ENCODE measurements at places on chromosomes 7 and 10.

DNA sequence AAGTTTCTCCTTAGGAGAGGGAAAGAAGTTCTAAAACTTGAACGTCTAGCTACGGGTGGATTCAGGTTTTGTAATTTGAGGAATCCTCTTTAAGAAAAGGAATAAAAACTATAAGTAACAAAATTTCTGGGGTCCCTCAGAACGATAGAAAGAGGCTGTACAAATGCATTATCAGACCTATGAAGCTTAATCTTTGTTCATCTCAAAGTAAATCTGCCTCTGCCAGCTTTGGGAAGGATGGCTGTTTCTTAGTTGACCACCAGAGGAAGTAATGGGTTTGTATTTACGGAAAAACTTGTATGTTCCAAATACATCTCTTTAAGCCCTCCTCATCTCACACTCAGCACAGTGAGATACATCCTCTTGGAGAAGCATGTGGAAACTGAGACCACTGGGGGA lies 864 bp downstream of the PSTK start:
- DNase-seq = no peak

DNA sequence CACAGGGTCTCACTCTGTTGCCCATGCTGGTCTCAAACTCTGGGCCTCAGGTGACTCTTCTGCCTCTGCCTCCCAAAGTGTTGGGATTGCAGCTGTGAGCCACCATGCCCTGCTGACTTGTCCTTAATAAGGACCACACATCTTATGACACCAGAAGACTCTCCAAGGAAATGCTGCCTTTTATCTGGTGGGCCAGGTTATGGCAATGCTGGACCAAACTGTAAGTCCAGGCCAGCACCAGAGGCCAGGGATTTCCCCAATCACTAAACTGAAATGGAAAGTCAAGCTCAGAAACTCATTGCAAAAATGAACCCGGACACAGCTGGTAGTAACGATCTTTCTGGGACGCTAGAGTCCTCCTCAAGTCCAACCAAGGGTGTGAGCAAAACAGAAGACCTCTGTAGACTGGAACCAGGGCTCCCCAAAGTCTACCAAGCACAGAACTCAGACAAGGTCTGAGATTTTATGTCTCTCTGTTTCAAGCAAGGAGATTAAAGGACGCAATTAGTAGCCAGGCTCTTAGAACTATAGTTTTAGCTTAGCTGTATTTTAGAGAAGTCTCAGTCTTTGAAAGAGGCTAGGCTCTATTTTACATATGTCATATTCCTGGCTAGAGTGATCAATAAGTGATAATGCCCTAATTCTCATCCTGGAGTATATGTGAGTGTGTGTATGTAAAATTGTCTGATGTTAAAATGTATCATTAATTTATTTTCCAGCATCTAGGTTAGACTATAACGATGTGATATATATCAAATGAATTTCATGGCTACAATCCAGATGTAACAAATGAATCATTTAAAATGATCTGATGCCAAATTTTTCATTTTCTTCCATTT lies 74.0 kb upstream of the ITGB1 start:
- no peak for DNase-seq

- no peak for DNase-seq
These were observed 81.6 kb downstream of the RSU1 start for GRCh38 chr10:16735671-16736070.

DNA sequence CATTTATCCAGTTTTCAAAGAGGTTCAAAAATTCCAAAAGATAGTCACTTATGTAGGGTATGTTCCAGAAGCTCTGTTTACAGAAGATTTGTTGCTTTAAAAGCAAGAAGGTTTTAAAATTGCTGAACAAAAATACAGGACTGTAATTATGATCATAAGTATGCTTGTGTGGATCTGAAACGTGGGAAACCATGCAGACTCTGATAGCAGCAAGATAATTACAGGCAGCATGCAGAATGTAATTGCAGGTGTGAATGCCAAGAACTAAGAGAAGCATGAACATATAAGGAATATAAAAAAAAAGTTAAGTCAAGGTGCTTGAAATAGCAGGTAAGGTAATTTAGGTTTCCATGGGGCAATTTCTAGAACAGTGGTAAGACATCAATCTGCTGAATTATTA lies 405.7 kb downstream of the ARL4A start:
- no peak for DNase-seq

GRCh38 chr10:72736828-72737220 lies 44.9 kb downstream of the MCU start:
- no peak for DNase-seq

- DNase-seq = no peak
These were observed 499.6 kb upstream of the ADARB2 start for GRCh38 chr10:2236876-2237275.

- DNase-seq = no peak
These were observed 43.7 kb downstream of the HIF1AN start for GRCh38 chr10:100579261-100580090.

DNA sequence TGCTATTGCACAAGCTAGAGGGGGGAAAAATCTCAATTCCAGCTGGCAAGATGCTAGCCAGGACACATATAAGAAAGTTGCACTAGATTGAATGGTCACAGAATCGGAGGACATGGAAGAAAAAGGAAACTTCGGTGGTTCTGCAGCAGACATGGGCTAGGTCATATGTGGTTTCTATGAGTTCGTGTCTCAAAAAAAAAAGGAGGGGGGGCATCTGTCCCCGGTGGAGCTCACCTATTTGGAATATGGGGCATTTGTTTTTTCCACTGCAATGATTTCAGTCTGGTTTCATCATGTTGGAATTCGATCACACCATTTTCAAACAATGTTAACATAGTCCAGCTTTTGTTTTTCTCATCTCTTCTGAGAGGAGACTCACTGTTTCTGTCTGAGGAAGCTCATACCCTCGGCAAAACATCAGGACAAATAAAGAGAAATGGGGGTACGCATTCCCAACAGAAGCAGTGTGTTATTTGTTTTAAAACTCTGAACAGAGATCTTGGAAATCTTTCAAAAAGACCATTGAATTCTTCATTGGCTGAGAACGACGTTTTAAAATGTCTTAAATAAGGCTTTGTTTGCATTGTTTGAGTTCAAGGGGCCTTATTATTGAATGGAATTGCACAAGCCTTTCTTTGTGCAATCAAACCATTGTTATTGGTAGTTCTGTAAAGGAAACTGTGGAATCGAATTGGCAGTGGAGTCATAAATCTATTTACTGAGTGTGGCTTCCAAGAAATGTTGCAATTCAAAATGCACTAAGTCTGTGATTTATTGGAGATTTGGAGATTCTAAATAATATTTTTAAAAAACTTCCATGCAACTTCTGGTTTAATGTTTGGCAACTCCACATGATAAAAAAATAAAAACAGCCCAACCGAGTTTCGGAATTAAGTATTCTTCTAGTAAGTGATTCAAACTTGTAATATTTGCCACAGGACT lies 173.2 kb downstream of the RTKN2 start:
- DNase-seq = no peak

DNA sequence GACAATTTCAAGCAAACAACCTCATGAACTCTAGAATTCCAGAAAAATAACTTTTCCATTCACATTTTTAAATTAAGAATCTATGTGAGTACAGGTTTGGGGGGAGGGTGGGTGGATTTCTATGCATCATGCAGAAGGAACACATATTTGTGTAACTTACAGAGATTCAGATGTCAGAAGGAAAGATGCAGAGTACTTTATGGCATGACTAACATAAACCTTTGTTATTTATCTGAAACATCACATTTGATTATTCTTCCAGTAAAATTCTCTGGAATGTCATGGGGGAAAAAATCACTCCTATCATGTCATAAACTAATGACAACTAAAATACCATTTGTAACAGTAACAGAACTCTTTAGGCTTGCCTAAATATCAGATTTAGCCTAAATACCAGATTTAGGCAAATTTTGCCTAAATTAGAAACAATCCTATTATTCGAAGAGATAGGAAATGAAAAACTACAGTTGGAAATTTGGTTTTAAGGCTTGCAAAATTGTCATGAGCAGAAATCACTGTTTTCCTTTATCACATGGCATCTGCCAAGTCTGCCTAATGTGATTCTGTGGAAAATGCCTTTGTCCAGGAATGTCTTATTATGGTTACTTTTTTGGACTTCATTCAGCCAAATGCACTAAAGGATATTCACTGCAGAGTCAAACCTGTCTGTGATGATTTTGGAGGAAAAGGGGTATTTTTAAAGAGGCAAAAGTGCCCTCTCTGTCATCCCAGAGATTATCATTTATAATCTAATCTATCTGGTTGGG lies 527.7 kb upstream of the CELF2 start:
- no peak for DNase-seq

DNA sequence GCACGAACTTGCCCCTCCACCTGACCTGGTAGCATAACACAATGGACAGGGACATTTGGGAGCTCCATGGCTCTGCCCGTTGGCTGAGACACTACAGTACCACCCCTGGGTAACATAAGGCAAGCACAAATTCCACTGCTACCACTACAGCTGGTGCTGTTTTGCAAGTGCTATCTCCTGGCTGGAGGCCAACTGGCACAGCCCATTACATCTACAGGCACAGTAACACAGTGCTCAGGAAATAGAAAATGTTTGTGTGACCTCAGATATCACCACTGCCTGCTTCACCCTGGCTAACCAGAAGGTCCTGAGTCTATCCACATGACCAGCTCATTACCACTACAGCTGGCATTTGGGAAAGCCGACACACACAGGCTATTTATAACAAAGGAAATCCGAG lies 631.1 kb upstream of the MBL2 start:
- DNase-seq = no peak

DNA sequence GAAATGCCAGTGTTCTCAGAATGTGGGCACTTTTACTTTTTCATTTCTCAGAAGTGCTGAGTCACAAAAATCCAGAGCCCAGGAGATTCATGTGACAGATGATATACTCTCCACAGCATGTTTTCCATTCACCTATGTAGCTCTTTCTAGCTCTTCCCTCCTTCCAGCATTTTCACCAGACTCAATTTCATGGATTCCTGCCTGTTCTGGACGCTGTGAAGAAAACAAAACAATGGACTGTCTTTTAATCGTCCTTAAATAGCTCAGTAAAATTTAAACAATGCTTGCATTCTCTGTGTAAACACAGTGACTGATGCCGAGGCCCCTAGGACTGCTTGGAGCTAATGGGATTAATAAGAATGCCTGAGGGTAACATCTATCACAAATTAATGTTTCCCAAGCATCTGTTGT lies 25.5 kb downstream of the ZNF713 start:
- no peak for DNase-seq

DNA sequence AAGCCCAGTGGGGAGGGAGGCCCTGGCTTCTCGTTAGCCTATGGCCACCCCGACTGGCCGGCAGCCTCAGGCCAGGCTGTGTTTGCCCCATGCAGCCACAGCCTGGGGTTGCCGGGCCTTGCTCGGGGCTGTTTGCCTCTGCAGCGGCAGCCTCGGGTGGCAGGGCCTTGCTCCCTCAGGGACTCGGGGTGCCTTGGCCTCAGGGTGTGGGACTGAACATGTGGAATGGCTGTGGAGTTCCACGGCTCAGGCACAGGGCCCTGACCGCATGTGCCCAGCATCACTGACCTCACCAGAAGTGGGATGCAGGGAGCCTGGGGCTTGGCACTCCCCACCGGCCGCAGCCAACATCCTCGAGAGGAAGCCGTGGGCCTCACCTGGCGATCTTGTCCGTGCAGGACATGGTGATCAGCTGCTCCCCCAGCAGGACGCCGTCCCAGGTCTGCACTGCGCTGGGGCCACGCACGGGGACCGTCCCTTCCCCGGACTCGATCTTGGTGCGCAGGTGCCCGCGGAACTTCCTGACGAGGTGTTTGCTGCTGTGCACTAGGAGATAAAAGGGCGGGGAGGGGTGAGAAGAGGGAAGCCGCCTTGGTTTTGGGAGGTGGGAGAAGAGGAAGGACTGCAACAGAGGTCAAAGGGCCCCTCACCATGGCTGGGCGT lies 160.5 kb downstream of the WDR37 start:
- DNase-seq = no peak

- DNase-seq = no peak
These were observed 73.0 kb downstream of the MICU1 start for GRCh38 chr10:72552857-72553256.

- no peak for DNase-seq
These were observed 67.5 kb downstream of the TRRAP start for GRCh38 chr7:98945852-98946251.

- DNase-seq = no peak
These were observed 8.7 kb upstream of the BAZ1B start for GRCh38 chr7:73530800-73531199.

- no peak for DNase-seq
These were observed 105.4 kb downstream of the ZNF33B start for GRCh38 chr10:42532996-42533395.

DNA sequence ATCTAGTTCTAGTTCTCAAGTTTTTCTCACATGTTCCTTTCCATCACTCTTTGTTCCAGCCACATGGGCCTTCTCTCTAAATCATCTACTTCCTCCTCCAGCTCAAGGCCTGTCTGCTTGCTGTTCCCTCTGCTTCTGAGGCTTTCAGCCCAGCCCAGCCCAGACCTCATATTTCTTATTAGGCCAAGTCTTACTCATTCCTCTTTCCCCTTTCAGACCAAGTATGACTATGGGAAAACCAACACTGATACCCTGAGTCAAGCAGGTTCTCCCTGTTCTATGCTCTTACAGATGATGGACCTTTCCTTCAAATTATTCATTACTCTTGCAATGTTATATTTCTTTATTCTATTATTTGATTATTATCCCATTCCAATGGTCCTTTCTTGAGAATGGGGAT lies 80.3 kb upstream of the SEM1 start:
- no peak for DNase-seq

GRCh38 chr7:35366167-35367155 lies 112.6 kb upstream of the TBX20 start:
- no peak for DNase-seq

- DNase-seq = no peak
These were observed 23.7 kb downstream of the EPDR1 start for GRCh38 chr7:37943905-37944736.

- no peak for DNase-seq
These were observed 409.5 kb downstream of the SUGCT start for GRCh38 chr7:40544221-40544723.

DNA sequence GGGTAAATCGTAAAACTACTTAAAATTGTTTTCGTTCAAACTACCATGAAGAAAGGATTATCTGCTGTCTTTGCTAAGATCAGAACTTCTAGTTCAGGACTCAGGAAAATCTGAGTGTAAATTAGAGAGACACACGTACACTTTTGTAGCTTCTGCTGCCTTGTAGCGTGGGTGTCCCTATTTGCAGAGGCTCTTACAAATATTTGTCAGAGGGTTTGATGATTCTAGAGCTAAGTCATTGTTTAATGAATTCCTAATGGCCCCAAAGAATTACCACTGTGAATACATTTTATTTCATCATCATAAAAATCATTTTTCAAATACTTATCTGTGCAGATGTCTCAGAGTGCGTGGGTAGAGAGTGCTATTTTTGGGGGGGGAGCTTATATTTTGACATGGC lies 314.9 kb downstream of the LRMDA start:
- DNase-seq = no peak

- no peak for DNase-seq
These were observed 28.0 kb downstream of the PIP4K2A start for GRCh38 chr10:22686347-22686746.

- no peak for DNase-seq
These were observed 381.1 kb downstream of the SDK1 start for GRCh38 chr7:3682028-3682710.

All from stimulated activated CD4-positive, alpha-beta T cell treated with anti-CD3 and anti-CD28 coated beads, TNF-alpha, amount 100 ng/mL, for 4 hours (primary cell).